ENCODE measurements at places on chromosomes 5 and 9.

DNA sequence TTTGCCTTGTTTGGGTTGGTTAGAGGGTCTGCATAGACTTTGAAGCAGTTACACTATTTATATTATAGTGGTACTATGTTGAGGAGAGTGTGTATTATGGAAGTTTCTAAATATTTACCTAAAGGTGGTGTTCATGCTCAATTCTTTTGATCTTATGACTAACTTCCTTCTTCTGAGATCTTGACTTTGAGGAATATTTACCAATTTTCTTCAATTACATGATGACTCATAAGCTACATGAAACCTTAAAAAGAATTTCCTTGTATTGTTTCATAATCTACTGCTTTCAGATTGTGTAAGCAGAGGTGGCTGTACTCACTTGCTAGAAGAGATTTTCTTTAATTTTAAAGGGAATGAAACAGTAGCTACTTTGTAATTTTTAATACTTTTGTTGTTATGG lies 276.1 kb downstream of the TAF11L14 start:
- no peak for DNase-seq

DNA sequence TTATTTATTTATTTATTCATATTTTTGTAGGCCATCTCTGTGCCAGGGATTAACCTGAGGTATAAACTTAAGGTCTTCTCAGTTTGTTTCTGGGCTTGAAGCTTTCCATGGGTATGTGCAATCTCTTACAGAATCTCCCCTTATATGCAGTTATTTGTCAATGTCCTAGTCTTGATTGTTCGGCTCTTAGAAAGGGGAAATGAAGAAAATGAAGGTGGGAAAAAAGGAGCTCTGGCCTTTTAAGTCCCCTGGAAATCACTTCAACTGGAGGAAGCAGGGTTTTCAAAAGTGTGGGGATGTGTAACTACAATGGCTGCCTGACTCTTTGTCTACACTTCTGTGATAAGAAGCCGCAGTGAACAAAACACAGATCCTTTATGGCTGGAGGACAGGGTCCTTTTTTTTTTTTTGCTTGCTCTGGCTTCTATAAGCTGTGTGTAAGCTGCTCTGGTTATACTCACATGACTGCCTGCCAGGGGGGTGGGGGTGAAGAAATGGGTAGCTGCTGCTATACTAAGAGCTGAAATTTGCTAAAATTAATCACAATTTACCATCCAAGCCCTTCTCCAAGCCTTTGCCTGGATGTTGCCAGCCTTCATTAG lies 33.7 kb downstream of the CENPP start:
- no peak for DNase-seq

DNA sequence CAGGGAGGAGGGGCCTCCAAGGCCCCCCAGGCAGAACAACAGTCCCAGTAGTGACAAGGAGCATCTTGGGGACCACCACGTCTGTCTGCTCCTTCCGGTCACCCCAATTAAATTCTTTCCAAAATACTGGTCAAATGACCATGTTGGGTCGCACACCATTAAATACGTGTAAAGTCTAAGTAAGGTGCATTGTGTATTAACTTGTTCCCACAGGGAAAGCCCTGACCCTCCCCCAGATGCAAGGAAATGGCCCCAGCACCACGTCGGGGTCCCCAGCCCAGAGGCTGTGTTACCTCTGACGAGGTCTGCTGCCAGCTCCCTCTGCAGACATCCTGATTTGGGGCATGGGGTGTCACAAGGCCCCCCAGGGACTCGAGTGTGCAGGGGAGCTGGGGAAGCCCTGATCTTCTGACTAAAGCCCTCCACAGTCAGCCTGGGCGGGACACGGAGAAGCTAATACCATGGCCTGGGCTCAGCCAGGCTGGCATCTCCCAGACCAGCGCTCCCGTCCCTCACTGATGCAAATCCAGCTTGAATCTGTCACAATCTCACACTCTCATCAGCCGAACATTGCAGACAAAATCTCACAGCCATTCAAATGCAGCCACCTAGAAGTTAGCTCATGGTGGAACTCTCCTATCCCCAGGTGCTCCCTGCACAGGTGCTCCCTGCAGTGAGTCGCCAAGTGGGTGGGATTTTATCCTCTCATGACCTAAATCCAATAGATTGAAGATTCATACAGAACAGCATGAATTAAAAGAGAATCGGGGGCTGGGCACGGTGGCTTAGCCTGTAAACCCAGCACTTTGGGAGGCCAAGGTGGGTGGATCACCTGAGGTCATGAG lies 13.6 kb downstream of the TERT start:
- no peak for DNase-seq

DNA sequence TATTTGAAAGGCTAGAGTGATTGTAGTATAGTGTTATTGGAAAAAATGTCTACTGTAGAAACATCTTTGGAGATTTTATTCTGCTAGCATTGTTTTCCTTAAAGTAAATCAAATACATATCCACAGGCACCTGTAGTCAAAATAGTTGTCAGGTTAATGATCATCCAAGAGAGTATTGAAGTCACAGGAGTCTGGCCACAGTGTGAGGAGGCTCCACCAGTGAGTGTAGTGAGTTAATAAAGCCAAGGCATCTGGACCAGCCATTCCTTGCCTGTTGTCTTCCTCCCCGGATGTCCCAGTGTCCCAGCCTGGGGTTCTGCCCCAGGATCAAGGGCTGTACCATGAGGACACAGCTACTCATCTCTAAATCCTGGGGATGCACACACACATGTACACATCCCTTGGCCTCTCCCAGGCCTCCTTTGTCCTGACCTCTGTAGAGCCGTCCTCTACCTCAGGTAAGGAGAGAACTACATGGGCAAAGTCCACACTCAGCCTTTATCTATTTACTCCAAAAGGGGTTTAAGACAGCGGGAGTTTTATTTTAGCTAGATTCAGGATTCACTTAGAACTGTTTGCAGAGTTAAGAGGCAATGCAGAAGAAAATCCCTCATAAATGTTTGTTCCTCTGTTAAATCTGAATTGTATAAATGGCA lies 3.7 kb downstream of the PIK3R1 start:
- no peak for DNase-seq

DNA sequence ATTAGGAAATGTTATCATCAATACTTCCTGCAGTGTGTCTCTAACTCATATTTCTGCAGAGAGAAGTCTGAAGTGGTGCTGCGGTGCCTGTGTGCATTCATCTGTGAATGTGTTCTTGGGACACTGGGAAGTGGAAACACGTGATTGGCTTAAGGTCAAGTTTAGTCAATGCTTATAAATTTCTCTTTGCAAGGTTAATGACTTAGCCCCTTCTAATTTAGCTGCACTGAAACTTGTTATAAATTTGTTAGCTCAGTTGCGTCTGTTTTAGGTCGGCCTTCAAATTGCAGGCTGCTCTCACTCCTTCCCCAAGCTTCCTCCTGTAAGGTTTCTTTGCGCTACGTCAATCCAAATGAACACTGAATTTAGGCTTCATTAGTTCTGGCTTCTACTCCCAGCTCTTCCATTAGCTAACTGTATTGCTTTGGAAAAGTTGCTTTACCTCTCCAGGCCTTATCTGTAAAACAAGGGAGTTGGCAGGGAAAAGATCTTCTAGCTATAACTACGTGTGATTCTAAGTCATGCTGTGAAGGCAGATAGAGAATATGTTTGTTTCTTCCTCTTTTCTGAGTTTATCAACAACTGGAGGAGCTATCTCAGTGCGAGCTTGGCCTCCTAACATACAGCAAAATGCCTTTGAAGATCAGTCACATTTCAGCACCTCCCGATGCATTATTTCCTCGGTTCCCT lies 341.8 kb downstream of the NFIB start:
- no peak for DNase-seq

DNA sequence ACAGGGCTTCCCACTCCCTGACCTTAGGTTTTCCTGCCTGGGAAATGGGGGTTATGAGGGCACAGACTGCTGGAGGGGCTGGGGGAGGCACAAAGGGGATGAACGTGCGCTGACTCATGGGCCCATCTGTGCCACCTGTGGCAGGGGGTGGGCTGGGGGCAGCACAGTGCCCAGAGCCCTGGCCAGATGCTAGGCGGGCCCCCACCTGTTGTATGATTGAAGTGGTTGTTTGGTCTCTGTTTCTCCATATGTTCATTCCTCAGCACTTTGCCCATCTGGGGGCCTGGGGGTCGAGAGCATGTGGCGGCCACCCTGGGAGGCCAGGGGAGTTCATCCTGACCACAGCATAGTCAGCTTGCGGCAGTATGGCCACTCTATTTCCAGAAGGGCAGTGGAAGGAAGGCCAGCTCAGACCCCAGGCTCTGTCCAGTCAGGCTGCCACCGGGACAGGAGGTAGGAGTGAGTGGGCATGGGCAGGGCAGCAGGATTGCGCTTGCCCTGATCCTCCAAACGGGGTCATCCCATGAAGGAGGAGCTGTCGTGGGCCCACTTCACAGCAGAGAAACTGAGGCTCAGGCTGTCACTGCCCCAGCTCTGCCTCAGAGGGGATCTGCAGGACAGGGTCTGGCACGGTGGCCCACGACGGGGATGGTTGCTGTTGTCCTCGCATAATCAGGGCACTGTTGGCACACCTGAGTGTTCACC lies 841 bp upstream of the NINJ1 start:
- no peak for DNase-seq

- DNase-seq, result no peak
Measured at GRCh38 chr9:79616013-79616412, 44.2 kb downstream of the TLE4 start.

DNA sequence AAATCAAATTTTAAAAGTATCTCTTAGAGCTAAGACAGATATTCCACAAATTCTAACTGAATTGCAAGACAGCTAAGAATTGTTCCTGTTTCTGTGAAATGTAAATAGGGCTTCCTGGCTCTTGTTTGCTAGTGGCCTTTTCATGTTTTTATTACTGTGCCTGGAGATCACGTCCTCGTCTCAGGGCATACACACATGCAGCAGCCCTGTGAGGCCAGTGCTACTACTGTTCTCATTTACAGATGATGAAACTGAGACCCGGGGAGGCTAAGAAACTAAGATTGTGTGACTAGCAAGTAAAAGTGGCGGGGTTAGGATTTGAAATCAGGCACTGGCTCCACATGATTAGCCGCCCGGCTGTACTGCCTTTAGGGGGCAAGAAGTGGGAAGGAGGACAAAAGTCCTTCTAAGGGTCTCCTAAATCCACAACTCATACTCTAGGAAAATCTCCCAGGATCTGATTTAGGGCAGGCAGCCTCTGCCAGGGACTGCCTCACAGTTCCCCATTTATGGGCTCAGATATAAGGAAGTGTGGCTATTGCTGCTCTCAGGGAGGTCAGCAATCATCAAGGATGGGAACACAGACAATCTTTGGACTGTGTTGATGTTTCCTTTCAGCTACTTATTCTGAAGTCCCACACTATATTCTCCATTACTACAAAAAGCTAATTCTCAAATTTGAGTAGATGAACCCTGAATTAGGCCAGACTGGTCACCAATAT lies 7.9 kb downstream of the PRUNE2 start:
- no peak for DNase-seq

DNA sequence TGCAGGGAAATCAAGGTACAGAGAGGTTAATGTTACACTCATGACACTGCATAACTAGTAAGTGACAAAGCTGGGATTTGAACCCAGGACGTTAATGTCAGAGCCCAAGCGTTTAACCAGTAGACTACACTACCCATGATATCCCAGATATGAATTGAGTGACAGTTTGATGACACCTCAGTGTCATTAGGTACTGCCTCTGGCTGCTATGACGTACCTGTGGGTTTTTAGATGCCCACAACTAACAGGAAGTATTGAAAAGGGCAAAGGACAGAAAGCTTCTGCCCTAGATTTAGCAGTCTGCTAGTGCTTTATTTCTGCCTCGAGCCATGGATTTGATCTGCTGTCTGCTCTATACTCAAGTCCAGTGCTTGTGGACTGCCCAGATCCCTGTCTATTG lies 56.2 kb downstream of the GLRA1 start:
- no peak for DNase-seq

GRCh38 chr5:115321309-115321708 lies 24.9 kb upstream of the CCDC112 start:
- DNase-seq, result no peak

DNA sequence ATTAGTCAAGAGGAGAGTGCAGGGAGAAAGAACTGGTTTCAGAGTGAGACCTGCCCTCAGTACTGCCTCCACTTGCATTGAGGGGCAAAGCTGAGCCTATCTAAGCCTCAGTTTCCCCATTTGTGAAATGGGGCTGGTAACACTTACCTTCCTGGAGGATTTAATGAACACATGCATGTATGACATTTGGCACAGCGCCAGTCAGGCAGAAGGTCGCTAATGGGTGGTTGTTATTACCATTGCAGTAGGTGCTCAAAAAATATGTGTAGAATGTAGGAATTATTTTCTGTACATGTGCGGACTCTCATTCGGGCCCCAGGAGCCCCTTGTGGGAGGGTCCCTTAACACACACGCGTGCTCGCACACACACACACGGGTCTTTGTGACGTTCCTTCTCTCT lies 10.9 kb downstream of the FAT2 start:
- DNase-seq, result no peak

DNA sequence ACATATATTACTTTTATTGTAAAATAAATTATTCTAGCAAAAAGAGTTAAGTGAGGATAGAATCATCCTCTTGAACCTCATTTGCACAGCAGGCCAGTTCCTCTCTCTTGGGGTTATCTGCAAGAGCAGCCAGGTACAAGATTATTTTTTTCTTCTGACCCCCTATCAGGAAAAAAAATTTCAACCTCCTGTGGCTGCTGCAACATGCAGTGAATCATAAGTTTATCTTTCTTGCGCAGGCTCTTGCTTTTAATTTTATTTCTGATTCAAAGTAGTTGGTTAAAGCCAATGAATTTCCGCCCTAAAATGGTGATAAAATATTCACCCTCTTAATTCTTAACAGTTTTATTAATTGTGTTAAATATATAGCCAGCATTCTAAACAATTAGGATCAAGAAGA lies 69.7 kb upstream of the PPP3R2 start:
- no peak for DNase-seq

DNA sequence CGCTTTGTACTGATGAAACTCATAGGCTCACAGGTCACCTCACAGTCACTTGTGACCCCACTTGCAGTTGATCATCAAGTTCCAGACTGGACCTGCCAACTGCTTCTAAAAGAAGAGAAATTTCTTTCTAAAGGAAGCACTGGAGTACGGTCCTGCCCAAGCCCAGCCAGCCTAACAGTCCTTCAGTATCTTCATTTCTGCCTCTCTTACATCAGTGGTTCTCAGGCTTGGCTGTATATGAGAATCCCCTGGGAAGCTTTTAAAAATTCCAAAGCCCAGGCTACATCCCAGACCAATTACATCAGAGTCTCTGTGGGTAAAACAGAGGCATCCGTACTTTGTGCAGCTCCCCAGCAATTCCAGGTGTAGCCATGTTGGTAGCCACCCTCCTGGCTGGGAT lies 282.1 kb downstream of the NFIB start:
- DNase-seq, result no peak

- no peak for DNase-seq
Measured at GRCh38 chr5:72032788-72033187, 74.5 kb upstream of the MAP1B start.

DNA sequence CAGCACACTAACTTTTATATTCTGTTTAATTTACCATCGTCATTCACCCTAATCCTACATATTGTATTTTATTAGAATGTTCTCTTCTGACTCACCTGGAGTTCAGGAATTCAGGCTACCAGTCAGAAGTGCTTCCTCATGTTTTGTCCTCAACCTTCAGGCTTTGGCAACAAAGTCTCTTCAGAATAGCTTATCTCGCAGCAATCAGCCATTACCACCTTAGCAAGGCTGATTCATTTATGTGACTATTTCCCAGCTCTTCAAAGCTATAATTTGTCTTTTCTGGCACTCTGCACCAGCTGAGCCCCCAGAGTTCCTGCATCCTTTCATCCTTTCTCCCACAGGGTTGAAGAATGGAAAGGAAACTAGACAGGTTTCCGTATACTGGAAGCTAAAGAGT lies 365.5 kb upstream of the CDH18 start:
- no peak for DNase-seq

All from SK-N-MC (cell line).